CD4-positive, alpha-beta T cell treated with Interleukin-6 at 100 ng/mL for 8 hours (primary cell): ENCODE measurements at places on chromosomes 12 and 14.
A peak's percentile ranks its signal among the peaks of the same experiment; 100 is the strongest.

- no peak for DNase-seq
These were observed 22.5 kb downstream of the GALNT16 start for GRCh38 chr14:69282448-69282847.

- no peak for DNase-seq
These were observed 221.4 kb downstream of the MED13L start for GRCh38 chr12:116055895-116056607.

GRCh38 chr14:100884456-100884855 lies 19.1 kb downstream of the RTL1 start:
- no peak for DNase-seq

GRCh38 chr14:56358851-56359614 lies 220.6 kb upstream of the TMEM260 start:
- DNase-seq, result no peak

- DNase-seq, result no peak
These were observed 33.0 kb downstream of the BHLHE41 start for GRCh38 chr12:26091822-26092221.

GRCh38 chr14:94041551-94042346 lies 15.6 kb downstream of the OTUB2 start:
- DNase-seq, result no peak

- no peak for DNase-seq
These were observed 88.7 kb downstream of the APAF1 start for GRCh38 chr12:98733667-98734350.

GRCh38 chr14:50795909-50796308 lies 35.1 kb downstream of the NIN start:
- DNase-seq, result no peak

DNA sequence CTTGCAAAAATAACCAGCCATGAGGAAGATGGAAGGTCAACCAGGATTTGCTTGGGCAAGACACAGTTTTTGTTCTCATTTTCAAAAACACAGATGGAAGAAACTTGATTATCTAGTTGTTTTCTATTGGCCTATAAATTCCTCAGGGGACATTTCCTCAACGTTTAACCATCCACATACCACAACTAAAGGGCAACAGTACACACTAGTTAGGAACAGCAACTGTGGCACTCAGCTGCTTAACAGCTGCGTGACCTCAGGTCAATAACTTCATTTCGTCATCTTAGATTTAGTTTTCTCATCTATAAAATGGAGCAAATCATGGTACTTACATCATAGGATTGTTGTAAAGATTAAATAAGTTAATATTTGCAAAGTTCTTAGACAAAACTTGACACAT lies 18.7 kb downstream of the SSTR1 start:
- DNase-seq, result no peak

DNA sequence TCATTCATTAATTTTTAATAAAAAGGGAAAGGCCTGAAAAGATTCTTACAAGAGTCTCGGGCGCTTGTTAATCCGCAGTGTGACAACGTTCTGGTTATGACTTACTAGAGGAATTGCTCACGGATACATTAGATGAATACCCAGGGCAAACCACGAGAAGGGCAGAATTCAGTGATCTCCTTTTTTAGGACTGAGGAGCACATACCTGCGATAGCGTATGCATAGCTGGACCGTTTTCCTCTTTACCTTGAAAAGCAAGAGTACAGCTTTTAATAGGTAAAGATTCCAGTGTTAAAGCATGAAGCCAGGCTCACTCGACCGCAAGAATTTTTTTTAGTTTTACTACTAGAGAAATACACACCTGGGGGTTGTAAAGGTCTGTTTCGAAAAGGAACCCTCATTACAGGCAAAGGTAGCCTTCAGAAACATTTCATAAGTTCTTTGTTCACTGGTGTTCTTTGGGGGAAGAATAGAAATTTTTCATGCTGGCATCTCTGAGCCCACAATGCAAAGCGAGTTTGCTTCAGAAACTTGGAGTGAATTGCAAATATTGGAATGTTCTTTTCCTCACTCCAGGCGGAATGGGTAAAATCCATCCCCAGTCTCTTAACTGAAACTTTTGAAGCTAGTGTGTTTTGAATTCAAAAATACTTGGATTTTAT lies 953 bp downstream of the MAPK1IP1L start:
- no peak for DNase-seq

DNA sequence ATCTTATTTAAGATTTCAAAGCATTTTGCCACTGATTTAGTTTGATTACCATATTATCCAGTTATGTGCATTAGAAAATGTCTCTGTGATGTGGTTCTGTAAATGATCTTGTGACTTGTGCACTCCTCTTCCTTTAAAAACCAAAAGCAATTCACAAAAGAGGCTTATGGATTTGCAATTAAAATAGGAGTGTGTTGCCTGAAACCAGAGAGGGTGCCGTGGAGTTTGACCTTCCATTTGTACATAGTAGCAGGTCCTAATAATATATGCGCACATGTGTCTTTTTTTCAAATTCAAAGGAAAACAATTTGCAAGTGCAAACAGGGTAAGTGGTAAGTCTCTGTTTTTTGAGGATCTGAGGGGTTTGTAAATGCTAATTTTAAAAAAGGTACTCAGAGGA lies 470.9 kb downstream of the VRK1 start:
- no peak for DNase-seq

DNA sequence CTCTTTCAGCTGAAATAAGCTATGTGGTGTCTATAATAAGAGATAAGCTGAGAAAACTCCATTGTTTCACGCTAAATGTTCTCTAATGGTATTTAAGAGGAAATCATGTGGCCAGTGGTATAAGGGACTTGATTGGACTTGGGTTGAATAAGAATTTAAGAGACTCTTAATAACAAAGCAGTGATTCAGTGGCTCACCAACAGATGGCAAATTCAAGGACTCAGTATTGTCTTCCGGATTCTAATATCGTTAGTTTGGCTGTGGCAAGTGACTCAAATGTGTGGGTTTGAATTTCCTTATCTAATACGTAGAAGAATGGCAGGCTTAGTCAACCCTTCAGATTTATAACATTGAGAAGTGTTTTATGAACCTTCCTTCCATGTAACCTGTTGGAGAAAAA lies 49.1 kb upstream of the KCNH3 start:
- no peak for DNase-seq

- no peak for DNase-seq
These were observed 166.7 kb upstream of the HIF1A start for GRCh38 chr14:61528591-61529021.

GRCh38 chr12:78157199-78157598 lies 326.5 kb downstream of the NAV3 start:
- no peak for DNase-seq

DNA sequence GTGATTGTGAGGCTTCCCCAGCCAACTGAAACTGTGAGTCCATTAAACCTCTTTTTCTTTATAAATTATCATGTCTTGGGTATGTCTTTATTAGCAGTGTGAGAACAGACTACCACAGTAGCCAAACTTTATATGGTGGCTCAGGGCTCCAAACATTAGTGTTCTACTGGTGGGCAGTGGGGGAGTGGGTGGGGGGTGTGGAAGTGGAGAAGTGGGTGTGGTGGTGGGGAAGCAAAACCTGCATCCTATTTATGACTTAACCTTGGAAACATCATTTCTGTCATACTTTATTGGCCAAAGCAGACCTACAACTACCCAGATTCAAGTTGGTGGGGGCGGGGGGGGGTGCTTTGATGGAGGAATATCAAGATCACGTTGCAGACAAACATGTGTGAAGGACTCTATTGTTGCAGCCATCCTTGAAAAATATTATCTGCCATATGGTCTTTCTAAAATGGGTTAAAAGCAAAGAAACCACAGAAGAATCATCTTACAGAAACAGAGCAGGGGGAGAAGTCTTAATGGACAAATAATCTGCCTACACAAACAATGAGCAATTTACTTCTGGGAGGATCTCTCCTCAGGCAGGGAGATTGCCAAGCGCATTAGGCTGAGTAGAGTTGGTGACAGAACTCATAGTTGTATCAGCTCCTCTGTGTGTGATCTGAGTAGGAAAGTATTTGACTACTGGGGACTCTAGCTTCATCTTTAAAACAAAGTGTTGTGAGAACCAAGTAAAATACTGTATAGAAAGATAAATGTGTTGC lies 1.4 kb upstream of the PWP1 start:
- DNase-seq, result no peak

DNA sequence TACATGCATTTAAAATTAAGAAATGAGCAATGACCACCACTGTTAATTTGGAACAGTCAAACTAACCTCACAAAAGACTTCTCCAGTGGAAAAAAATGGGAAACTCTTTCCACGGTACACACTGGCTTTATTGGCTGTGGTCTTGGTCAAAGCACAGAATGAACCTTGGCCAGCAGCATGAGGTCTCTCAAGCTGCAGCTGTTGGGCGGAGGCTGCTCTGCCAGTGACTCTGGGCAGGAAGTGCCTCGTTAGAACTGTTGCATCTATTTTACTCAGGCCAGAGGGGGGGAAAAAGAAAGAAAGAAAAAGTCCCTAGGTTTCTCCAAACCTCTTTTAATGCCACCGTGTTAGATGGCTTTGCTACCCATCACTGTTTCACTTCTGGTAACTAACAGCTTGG lies 279.8 kb upstream of the DIO2 start:
- no peak for DNase-seq

DNA sequence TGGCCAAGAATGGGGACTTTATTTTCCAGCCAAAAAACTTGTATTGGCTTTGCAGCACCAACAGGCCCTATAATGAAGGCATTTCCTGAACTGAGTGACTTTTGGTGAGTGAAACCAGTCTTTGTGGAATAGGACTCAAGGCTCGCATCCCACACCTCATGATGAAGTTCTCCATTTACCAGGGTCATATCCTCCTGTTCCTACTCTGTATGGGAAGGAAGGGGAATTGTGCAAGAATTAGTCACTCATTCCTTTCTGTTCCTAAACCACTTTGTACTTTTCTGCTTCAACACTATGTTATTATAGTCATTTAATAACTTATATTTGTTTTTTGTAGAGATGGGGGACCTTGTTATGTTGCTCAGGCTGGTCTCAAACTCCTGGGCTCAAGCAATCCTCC lies 2.3 kb upstream of the SPATS2 start:
- DNase-seq, result no peak

DNA sequence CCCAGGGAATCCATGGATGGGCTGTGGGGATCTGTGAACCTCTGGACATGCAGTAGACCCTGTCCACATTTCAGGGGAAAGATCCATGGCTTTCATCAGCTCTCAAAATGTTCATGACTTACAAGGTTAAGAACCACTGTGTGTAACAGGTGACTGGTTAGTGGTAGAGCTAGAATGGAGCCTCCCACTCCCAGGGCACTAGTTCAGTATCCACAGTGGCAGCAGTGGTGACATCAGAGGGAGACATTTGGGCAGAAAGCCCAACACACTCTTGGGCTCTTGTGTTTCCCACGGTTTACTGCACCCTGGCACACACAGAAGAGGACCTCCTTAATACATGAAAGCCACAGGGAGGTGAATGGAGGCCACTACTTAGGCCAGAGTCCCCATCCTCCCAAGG lies 9.1 kb downstream of the KRT74 start:
- no peak for DNase-seq

DNA sequence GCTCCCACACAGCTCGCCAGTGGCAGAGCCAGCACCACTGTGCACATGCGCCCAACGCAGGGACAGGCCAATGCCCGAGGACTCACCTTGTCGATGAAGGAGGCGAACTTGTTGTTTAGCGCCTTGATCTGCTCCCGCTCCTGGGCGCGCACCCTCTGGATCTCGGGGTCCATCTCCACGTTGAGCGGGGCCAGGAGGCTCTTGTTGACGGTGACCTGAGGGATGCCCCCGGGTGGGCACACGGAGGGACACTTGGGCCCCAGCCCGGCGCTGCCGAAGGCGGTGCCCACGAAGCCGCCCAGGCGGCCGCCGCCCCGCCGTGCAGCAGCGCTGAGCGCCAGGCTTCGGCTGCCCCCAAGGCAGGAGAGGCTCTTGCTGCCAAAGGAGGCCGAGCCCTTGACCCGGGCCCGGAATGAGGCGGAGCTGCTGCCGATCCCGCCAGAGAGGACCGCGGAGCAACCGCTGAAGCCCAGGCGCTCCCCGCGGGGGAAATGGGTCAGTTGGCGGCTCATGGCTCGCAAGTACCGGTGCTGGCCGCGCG lies at the start of gene KRT72:
Gene KRT72, minus strand, starts transcription at position 523 of the 541 bp plus-strand sequence. Its CDS starts 11 bp downstream, at position 512.
- DNase-seq, result no peak

DNA sequence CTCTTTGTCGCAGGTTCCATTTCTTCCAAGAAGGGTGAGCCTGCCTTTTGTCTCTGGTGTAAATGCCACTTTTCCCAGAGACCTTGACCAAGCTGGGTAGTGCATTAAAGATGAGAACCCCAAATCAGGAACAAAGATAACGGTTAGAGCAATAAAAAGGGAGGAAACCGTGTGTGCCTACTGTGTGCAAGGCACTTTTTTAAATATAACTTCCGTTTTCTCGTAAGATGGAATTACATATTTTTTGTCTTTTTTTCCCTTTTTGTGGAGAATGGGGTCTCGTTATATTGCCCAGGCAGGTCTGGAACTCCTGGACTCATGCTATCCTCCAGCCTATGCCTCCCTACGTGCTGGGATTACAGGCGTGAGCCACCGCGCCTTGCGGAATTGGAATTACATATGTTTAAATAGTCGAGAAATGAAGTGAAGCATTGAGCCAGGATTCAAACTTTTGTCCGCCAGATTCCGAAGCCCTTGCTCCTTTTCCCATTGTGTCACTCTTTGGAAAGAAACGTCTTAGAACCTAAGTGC lies 506 bp upstream of the NABP2 start:
- no peak for DNase-seq

- no peak for DNase-seq
These were observed 216.1 kb downstream of the BMP4 start for GRCh38 chr14:53740570-53740969.

- DNase-seq, result peak; percentile 20
These were observed 121.4 kb upstream of the HIF1A start for GRCh38 chr14:61573748-61574513.

DNA sequence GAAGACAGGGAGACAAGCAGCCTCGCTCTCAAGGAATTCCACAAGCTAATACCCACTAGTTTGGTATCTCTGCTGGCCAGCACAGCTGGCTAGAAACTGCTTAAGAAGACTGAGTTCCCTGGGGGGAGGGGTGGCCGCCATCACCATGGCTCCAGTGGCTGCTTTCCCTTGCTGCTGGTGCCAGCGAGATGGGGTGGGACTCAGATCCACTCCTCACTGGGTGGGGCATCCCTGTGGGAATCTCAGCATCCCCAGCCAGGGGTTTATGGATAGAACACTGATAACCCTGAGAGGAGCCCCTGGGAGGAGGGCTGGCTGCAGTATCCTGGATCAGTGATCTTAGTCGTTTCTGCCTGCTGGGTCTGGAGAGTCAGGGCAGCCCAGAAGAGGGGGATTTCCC lies 170.6 kb upstream of the MDGA2 start:
- no peak for DNase-seq

DNA sequence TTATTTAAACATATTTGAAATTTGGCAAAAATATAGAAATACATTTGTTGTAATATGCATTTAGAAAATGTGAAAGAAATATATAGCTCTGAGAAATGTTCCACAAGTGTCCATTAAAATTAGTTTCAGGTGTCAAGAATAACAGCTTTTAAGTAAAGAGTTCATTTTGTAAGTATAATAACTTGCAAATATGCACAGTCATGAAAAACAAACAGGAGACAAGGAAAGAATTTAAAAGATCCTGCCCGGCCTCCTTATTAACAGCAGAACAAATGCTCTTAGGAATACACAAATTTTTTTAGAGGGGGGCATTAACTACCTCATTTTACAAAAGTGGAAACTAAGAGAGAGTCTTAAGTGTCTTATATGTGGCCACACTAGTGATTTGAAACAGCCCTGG lies 77.7 kb upstream of the DBX2 start:
- no peak for DNase-seq

GRCh38 chr14:102591944-102592762 lies at the start of gene RCOR1:
Gene RCOR1, plus strand, starts transcription at chr14:102592649. Its CDS starts 238 bp downstream, at chr14:102592887.
- DNase-seq, result peak; percentile 98
